ENCODE measurements at places on chromosomes 3 and 15.

- no peak for DNase-seq
Observed at GRCh38 chr3:71228156-71228866, 355.2 kb downstream of the FOXP1 start.

- no peak for DNase-seq
Observed at GRCh38 chr3:17672506-17672905, 69.9 kb downstream of the TBC1D5 start.

- no peak for DNase-seq
Observed at GRCh38 chr3:48125013-48125705, 63.1 kb downstream of the CDC25A start.

DNA sequence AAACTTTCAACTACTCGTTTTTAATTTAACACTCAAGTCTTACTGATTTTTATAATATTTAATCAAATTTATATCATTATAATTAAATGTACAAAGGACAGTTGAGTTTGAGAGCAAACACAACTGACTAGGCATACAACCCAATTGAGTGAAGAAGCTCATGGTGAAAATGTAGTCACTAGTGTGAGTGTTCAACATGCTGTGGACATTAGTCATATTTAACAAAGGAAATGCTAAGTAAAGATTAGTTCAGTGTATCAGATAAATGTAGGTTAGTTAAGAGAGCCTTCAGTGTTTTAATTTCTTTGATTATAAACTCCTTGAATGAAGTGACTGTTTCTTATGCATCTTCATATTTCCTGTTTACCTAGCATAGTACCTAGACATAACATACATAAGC lies 444.2 kb upstream of the GOLIM4 start:
- no peak for DNase-seq

GRCh38 chr3:150306083-150306482 lies 102.0 kb upstream of the TSC22D2 start:
- no peak for DNase-seq

DNA sequence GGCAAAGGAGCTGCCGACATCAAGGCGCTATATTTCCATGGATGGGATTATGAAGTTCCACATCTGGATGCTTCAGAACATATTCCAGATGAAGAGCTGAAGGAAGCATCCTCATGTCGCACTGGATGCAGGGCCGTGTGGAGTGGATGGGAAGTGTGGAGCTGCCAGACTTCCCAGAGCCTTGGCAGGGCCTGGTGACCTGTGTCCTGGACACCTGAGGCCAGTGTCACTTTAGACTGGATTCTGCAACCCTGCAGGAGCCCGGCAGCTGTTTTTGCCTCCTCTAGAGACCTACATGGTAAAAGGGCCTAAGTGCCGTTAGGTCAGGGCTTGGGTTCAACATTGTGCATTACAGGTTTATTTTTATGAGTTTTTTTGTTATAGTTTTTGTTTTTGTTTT lies 11.3 kb upstream of the XYLB start:
- no peak for DNase-seq

DNA sequence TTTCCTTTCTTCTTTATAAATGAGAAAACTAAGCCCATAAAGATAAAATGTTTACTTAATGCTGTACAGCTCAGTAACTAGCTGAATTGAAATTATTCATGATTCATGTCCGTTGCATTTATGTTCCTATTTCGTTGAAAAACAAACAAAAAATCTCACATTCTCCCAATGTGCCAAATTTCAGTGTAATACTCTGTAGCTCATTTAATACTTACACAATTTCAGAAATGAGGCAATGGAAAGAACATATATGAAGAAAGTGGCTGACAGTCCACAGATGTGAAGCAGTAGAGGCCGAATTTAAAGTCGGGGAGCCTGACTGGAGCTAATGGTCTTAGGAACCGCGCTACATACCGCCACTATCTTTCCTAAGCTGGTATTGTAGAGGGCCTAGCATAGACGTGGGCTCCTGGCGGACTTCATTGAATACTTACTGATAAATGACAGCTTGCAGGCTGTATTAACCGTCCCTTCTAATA lies 651 bp downstream of the PLSCR2 start:
- no peak for DNase-seq

DNA sequence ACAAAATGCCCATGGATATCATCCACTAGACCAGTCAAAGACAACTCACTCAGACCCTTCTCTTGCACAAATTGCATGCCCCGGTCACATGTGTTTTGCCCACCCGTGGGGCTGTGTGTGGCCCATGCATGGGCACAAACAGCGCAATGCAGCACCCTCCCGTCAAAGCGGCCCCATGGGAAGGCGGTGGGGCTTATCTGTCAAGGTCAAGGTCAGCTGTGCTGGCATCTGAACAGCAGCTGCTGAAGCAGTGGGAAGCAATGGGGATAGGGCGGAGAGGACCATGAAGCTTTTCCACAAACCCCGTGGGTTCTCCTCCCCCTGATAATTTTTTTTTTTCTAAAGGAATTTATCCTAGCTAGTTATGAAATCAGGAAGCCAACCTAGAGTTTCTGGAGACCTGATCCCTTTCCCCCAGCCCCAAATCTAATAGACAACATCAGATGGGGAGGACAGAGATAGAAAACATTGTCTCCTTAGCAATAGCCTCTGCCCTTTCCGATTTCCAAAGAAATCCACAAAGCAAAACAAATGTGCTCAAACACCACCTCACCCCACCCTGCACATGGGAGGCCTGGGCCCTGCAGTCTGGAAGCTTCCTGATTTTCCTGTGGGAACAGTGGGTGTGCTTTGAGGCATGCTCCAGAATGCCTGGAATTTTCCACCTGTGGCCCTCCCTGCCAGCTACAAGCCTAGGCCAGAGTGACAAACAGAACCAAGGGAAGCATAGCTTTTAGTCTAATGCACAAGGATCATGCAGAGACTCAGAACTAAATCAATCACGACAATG lies 84.4 kb downstream of the BDH1 start:
- no peak for DNase-seq

DNA sequence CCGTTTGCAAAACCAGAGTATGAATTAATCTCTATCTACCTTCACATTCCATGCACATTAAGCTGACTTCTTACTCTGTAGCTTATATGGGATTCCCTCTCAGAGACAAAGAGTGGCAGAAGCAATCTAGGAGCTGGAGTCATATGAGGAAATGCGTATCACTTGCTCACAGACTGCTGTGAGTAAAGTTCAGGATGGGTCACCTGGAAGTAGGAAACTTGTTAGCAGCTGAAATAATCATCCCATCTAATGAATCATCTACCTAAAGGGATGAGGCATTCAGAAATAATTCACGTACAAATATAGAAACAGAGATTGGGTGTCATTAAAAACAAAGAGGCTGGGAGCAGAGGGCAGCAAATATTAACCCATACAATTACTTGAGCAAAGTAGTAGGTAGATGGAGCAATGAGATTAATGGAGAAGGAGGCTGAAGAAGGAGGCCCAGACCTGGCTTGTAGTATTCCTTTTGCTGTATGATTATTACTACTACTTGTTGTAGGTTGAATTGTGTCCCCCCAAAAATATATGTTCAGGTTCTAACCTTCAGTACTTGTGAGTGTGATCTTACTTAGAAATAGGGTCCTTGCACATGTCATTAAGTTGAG lies 866.3 kb downstream of the ROBO2 start:
- no peak for DNase-seq

- DNase-seq, result no peak
Observed at GRCh38 chr3:24129549-24129948, 184.5 kb downstream of the NR1D2 start.

DNA sequence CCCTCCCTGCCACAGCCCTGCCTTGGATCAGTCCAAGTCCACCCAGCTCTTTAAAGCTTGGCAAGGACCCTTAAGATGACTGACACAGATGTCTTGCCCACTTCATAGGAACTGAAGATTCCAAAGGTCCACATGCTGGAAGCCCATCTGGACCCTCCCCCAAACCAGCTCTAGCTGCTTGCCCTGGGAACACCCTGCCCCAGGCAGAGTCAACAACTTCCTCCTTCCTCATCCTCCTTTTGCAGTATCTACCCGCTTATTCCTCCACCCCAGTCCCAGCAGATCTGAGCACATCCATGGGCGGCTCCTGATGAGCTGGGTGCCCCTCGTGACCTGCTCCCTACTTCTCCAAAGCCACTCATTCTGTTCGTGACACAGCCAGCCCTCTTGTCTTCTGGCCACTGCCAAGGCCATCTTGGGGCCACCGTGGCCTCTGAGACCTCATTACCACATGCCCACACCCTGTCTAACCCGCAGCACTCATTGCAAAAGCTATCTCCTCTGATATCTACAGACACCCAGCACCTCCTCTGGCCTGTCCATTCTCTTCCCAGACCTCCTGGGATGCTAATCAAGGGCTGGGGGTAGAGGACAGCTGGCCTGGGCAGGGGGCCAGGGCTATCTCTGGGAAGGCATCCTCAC lies 2.0 kb upstream of the PFKFB4 start:
- no peak for DNase-seq

- no peak for DNase-seq
Observed at GRCh38 chr3:52432225-52432624, 12.7 kb downstream of the SEMA3G start.

- DNase-seq, result no peak
Observed at GRCh38 chr3:161420746-161421145, 49.4 kb upstream of the SPTSSB start.

DNA sequence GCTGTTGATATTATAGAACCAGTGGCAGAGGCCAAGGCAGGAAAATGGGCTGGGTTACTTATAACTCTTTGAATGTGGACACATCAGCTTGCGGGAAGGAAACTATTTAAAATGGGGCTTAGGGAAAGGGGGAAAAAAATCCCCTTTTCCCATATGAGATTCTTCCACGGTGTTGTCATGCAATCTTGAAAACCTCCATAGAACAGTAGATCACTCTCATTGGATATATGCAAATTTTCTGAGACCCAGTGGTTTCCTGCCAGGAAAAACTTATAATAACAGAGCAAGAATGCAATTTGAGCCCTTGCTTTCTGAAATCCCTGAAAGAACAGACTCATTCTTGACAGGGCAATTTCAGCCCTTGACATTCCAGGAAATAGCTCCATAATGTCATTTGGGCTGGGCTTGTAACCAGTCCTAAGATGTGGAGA lies 31.1 kb downstream of the TMEM212 start:
- DNase-seq, result no peak

DNA sequence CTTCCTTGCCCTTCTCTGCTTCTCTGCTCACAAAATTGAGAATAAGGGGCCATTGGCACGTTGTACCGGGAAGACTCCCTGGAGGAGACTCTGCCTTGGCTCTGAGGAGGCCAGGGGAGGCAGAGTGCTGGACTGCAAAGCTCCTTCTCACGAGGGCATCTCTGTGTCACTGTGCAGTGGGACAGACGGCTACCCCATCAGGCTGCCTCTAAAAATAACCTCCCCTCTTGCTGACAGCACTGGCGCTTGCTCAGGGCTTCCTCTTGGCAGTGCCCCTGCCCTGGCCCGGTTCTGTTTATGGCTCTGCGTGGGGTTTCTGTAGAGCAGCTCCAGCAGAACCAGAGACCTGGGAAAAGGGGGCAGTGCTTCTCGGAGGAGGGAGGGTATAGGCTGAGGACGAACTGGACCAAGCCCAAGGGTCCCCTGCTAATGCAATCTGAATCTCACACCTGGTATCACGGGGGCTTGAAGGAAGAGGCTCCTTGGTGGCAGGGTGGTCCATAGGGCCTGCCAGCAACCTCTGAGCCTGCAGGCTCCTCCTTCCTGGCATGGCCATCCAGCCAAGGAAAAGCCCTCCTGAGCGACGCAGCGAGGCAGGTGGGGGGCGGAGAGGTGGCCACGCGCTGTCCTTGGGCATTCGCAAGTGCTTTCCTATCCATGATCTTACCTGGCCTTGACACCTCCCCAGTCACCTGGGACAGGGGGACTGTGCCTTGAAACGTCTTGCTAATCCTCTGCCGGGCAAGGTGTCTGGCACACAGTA lies 63.3 kb upstream of the TLE3 start:
- no peak for DNase-seq

- DNase-seq, result no peak
Observed at GRCh38 chr3:97742036-97742435, 22.5 kb upstream of the ARL6 start.

DNA sequence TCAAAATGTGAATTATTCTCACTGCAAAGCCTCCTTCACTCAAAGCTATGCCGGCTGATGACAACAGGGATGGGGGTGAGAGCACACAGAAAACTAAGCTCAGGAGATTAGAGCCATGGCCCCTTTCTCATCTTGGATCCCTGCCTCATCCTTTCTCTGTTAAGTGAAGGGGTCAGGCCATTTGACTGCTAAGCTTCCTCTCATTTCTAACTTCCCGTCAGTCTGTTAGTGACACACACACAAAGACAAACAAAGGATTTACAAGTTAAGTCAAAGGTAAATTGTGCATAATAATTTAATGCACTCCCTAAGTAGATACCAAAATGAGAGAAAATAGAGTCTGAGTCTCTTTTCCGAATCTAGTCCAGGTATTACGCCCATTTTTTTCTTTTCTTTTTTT lies 1.2 kb downstream of the SS18L2 start:
- no peak for DNase-seq

- DNase-seq, result no peak
Observed at GRCh38 chr3:159761848-159762635, 226.6 kb upstream of the IL12A start.

- no peak for DNase-seq
Observed at GRCh38 chr3:84980011-84980410, 21.2 kb downstream of the CADM2 start.

- no peak for DNase-seq
Observed at GRCh38 chr3:57791245-57791644, 35.1 kb downstream of the SLMAP start.

DNA sequence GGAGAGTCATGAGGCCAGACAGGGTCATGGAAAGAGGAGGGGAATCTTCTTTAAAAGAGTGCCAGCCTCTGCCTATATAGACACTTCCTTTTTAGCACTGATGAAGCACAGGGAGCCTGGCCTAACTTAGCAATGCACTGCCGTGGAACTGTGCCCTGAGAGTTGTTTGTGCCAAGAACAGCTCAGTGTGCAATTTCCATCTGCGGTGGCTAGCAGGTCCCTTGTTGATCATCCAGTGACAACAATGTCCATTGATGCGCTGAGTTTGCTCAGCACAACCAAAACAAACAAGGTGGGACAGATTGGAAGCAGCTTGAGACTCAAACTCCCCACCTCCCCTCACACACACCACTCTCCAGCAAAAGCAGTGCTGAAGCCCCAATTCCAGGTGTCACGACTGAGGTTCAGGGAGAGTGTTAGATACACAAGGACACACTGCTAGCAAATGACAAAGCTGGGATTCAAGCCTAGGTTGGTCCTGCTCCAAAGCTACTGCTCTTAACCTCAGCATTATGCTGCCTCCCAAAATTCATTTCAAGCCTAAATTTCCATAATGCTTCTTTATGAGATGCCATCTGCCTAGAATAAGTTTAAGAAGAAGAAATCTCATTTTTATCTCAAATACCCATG lies 316.6 kb upstream of the UBE2E2 start:
- DNase-seq, result no peak

DNA sequence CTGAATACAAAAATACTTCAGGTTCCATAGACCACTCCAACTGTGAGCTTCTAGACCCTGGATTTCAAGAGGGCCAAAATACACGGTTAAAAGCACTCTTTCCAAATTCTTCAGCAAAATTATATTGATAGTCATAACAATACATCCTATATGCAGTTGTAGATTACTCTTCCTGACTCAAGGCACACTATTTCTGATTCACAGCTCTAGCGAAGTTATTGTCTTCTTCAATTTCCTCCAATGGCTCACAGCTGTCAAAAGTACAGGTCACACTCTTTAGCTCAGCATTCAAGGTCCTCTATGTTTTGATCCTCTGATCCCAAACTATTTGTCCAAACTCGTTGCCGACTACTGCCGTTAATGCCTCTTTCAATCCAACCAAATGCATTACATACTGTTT lies 13.5 kb upstream of the CCDC80 start:
- no peak for DNase-seq

GRCh38 chr15:62541250-62541649 lies 376.2 kb upstream of the C2CD4B start:
- DNase-seq, result no peak
